ENCODE measurements at places on chromosomes 7 and 10.

- DNase-seq: no peak
Observed at GRCh38 chr10:110876000-110876399, 4.3 kb downstream of the PDCD4 start.

DNA sequence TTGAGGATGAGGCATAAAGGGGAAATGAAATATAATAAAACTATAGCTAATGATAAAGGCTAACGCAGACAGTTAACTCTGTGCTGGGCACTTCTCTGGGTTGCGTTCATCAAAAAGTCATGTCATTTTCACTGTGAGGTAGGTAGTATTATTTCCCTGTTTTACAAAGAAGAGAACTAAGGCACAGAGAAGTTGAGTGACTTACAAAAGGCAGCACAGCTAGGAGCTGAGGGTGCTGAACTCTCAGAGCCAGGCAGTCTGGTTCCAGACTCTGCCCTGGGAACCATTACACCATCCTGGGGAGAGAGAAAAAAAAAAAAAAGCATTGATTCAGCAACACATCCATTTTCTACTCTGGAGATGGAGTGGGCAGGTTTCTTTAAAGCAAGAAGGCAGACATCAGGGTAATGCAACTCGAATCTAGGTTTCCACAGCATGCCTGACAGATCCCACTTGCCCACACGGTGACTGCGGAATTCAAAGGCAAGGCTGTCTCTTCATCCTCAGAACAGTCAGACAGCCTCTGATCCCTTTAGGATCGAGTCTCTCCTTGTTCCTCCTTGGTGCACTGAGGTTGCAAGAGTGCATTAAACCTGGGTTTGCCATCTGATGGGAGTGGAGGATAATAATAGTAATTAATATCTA lies 40.6 kb upstream of the ECHDC3 start:
- DNase-seq: no peak

DNA sequence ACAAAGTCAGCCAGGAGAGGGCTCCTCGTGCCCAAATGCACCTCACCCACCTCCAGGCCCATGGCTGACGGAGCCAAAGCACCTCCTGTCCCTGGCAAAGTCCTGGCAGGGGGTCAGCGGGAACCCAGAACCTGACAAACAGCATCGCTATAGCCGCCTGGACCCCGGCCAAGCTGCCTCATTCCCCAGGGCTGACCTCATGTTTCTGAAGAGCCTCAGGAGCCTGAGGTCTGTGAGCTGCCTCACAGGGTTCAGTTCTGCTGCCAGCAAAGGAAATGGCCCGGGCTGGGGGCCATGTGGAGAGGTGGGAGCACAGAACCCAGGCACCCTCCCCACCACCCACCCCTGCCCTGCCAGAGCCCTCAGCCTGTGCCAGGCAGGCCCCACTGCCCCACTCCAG lies 4.2 kb upstream of the NANOS1 start:
- DNase-seq: no peak

- DNase-seq: no peak
Observed at GRCh38 chr7:133551466-133551865, 298.6 kb downstream of the EXOC4 start.

DNA sequence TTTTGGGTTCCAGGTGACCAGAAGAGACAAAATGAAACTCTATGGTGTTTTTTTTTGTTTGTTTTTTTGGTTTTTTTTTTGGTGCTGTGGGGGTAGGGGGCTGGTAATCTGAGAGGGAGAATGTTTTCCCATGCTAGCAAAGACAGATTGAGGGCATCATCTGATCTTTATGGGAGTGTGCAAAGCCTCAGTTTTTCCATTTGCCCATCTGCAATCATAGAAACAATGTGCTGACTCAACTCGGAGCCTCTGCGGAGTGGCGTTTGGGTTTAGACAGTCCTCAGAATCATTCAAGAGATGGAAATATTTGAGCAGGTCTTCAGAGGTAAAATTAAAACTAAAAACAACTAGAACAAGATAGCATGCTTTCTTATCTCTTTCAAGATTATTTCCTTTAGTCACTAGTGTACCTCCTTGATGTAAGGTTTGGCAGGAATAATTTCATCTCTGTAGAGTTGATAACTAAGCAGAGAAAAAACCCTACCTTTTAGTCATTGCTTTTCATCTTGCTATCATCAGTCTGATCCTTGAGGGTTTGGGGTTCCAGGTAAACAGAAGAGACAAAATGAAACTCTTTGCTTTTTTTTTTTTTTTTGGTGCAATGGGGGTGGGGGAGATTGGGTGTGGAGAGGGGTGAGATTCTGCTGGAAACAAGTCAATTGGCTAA lies 18.0 kb downstream of the CNNM2 start:
- DNase-seq: no peak

- DNase-seq: no peak
Observed at GRCh38 chr7:79497728-79498127, 44.3 kb upstream of the MAGI2 start.

- DNase-seq: no peak
Observed at GRCh38 chr7:128373606-128374005, 12.1 kb upstream of the PRRT4 start.

DNA sequence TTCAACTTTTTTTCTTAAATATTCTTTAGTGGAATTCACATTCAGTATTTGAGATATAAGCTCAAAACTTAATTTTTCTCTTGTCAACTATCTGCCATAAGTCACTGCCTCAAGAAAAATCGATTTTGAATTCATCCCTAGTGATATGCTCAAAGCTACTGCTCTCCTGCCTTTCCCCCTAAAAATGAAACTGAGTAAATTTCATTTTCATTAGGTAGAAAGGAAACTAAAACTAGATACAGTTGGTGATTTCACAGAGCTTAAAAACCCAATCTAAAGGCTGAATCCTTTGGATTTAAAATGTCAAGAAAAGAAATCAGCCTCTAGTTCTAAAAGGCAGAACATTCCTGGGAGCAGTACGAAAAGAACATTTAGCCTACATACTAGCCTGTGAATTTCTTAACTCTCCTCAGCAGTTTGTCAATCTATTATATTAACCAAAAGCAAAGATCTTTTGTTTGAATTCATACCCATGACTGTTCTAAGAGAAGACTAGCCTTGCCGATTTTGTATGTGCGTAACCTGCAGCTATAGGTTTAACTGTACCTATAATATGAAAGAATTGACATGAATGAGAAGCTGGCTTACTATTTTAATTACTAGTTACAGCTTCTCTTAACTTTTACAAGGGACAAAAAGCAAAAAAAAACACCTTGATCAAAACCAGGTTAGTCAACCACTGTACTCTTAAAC lies 4.9 kb upstream of the FAM53B start:
- no peak for DNase-seq

GRCh38 chr7:50362712-50363282 lies 58.3 kb downstream of the IKZF1 start:
- DNase-seq: no peak

DNA sequence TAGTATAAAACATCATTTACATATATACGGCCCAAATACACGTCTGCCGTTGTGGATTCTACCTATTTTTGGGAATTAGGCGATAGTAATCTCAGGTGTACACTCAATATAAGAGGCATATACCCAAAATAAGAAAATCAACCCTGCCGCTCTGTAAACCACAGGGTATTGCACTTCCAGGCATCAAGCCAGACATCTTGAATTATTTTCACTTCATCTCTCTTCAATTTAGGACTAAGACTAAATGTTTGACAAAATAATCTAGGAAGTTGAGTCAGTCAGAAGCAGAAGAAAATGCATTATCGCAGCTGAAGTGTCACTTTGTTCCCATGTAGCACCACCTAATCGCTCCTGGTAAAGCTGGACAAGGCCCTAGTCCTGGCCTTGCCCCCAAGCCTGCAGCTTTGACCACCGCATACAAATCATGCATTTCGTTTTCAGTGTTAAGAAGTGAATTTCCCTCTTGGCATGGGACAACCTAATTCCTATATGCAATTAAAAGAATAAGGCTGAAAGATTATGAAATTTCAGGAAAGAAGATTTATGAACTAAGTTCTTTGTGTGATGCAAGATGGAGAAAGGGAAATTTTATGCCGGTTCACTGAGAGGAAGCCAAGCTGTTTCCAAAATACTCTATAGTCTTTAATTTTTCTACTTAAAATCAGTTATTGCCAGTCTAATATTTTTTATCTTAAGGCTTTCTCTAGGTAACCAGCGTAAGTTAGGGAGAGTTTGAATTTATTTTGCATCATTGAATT lies 26.0 kb downstream of the CABCOCO1 start:
- DNase-seq: no peak

GRCh38 chr7:31487476-31487875 lies 26.4 kb upstream of the ITPRID1 start:
- DNase-seq: no peak

DNA sequence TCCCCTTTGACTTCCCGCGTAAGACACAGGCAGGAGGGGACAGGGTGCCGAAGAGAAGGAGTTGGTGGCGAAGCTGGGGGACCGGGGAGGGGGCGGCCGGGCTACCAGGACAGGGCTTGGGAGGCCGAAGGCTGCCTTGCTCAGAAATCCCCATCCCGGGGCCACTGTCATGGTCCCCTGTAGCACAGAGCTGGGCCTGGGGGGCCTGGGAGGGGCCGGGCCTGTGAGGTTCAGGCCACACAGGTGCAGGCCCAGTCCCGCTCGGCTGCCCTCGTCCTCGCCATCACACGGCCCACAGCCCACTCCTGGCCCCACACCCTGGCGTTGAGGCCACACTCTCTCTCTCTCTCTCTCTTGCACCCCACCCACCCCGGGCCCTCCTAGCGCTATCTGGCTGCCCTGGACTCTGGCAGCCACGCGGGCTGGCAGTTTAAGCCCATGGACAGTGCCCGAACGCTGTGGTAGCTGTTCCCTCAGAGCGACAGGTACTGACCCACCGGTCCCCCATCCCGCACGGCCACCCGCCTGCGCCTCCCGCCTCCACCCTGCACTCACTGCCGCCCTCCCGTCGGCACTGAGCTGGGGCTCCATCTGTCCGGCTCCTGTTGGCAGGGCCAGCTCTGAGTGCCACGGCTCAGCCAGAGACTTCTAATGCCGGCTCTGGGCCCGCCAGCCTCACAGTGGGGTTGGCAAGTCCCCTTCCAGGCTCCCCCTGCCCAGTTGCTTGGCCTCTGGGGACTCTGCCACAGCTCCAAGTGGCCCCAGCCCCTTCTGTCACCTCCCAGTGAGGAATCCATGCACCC lies 28.0 kb downstream of the TTYH3 start:
- no peak for DNase-seq

DNA sequence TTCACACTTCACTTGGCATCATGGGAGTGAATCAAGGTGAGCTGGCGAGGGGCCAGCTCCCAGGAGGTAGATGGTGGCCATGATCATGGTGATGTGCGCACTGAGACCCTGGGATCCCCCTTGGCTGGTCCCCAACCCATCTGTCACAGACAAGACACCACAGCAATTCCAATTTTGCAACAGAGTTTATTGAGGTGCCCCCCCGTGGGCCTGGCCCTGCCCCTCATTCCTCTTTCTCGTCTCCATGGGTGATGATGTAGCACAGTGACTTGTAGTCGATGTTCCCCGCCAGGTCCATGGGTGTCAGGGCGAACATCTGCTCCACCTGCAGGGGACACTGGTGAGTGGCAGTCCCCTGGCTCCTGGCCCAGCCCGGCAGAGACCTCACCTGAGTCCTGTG lies 2.4 kb downstream of the MYL7 start:
- DNase-seq: no peak

GRCh38 chr7:6316226-6316625 lies 43.8 kb upstream of the CYTH3 start:
- no peak for DNase-seq

DNA sequence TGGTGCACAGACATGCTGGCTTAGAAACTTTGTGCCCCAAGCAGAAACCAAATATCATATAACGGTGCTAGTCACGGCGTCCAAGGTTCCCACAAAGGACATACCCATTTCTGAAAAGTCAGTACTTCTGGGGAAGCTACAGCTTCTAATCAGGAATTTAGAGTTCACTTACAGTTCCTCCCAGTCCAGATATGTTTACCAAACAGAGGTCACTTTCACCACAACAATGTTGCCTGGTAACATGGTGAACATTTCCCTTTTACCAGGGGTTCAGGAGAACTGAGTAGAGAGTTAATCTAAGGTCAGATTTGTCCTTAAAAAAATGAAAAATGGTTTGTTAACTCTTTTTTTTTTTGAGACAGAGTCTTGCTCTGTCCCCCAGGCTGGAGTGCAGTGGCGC lies 265.9 kb upstream of the MKLN1 start:
- no peak for DNase-seq

DNA sequence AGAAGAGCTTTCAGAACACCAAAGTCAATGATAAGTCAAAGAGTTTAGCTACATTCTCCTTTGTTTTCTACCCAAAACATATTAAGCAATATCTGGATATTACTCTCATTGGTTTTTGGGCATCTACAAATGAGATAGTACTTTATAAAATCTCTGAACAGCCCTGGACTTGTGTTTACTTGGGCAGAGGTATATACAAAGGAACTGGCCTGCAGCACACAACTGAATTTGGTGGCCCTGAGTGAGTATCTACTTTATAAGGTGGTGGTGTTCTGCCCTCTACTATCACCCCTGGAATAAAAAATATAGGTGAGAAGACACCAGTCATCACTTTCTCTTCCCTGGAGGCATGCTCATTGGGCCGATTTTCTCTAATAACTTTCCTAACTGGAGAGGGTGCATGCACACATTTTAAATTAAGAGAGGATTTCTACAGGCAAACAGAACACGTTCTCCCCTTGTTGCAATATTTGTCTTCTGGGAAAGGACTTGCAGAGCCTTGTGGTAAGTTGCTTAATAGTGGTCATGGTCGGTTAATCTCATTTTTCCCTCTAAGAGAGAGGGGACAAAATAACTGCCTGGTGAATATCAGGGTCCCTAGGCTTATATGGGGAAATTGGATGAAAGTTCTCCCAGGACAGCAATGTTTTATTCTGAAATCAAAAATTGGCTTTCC lies 41.1 kb downstream of the OTUD1 start:
- DNase-seq: no peak

DNA sequence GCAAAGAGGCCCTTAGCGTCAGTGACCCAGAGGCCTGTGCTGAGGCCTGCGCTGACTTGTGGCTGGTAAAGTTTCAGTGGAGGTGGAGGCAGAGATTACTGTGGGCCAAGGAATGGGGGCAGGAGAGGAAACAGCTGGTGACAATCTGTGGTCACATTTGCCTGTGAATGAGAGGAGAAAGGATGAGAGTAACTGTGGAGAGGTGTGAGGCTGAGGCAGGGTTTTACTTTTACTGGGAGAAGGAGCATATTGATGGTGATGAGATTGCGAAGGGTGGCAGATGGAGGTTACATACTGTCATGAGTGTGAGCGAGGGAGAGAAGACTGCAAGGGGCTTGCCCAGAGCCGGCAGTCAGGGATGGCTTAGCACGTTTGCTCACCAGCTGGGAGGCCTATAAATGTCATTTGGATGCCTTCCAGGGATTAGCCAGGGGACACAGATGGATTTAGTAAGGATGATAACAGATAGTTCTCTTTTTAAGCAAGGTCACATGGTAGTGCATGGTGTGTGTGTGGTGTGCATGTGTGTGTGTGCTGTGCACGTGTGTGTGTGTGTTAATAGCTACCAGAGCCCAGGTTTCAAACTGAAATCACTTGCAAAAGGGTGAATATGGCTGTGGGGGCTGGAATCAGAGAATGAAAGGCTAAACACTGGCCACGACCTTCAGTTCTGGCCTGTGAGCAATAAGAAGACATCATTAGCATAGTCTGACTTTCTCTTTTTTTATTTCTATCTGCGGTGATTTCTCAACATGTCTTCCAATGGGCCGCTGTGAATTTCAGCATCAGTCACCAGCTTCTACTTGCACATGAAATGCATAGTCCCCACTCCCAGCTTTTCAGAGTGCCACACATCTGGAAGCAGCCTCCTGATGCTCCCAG lies 291.5 kb upstream of the ZNF32 start:
- DNase-seq: no peak

Data from stimulated activated CD8-positive, alpha-beta memory T cell treated with anti-CD3 and anti-CD28 coated beads, Interleukin-15, amount 100 ng/mL, for 48 hours (primary cell).